ENCODE measurements at places on chromosomes 16 and 17.

DNA sequence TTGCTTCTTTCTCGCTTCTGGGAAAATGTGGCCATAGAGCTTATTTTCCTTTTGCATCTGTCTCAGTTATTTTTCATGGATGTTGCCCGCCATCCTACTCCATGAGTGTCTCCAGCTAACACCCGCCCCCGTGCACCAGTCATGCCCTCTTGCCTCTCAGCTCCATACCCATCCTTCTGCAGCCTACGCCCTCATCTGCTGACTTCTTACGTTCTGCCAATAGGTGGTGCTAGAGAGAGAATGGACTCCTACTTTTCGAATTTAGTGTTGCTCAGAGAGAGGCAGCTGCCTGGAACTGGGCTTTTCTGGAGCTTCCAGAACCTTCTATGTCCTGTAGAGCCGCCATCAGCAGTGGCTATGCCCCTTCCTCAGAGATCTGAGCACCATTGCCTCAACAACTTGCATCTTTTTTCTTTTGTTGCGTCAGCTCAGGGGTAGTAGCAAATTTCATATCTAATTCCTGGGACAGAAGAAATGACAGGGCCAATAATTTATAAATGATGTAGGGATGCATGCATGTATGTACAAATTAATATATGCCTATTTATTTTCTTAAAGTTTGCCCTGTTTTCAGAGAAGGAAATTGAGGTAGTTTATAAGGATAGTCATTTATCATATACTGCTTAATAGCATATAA is 119.7 kb upstream of the MYOCD start:
- no peak for DNase-seq

- DNase-seq = peak; percentile 49
These were observed 98.5 kb downstream of the ZNF778 start for GRCh38 chr16:89315791-89316581.

GRCh38 chr17:62713086-62713881 is 85.8 kb downstream of the MRC2 start:
- DNase-seq = no peak

- no peak for DNase-seq
These were observed 122.1 kb downstream of the CA10 start for GRCh38 chr17:52036416-52036815.

- no peak for DNase-seq
These were observed 1.1 kb upstream of the STUB1 start for GRCh38 chr16:678858-679813.

Data from stimulated activated CD8-positive, alpha-beta memory T cell treated with anti-CD3 and anti-CD28 coated beads, Interleukin-15, amount 100 ng/mL, for 1 hour (primary cell).